ENCODE measurements at places on chromosomes 1 and 21.

DNA sequence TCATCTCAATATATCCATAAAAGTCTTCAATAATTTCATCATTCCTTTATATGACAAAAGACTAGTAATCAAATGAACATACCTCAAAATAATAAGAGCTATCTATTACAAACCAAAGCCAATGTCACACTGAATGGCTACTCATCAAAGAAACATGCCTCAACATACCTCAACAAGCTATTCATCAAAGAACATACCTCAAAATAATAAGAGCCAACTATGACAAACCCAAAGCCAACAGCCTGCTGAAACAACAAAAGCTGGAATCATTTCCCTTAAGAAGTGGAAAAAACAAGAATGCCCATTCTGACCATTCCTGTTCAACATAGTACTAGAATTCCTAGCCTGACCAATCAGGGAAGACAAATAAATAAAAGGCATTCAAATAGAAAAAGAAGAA, 1373.7 kb downstream of the BRINP3 start:
- DNase-seq = no peak

DNA sequence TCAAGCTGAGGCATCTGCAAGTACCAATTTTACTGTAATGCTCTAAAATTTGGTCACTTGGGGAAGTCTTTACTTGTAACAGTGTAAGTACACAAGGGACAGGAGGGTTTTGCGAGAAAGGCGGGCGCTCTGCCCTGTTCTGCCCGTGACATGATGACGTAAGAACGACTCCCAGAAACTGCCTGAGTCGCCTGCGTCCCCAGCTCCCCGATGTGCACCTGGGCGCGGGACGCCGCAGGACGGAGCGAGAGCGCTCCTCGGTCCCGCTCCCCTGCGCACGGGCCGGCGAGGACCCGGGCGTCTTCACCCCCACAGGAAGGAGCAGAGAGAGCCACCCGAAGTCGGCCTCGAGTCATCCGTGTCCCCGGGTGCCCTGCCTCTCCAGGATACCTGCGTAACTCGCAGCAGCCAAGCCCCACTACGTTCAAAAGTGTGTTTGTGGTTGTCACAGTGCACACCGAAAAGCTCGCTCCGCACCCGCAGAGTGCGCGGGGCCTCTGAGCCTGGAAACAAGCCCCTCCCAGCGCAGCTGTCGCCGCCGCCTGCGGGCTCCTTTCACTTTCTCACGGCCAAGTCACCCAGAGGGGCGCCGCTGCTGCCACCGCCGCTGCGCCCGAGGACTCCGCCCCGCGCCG, 3.3 kb upstream of the ZBTB18 start:
- no peak for DNase-seq

DNA sequence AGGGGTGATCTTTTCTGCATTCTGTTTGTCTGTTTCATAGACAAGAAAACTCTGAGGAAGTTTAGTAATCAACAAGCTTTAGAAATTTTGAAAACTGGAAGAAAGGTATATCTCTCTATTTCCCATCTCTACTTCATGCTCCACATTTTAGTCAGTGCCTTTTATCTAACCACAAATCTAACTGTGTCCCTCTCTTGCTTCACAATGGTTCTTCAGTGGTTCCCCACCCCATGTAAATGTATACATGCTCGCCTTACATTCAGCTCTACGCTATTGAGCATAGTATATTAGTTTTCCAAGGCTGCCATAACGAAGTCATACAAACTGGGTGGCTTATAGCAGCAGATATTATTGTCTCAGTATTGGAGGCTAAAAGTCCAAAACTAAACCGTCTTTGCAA, 14.4 kb upstream of the SAMSN1 start:
- DNase-seq = no peak

DNA sequence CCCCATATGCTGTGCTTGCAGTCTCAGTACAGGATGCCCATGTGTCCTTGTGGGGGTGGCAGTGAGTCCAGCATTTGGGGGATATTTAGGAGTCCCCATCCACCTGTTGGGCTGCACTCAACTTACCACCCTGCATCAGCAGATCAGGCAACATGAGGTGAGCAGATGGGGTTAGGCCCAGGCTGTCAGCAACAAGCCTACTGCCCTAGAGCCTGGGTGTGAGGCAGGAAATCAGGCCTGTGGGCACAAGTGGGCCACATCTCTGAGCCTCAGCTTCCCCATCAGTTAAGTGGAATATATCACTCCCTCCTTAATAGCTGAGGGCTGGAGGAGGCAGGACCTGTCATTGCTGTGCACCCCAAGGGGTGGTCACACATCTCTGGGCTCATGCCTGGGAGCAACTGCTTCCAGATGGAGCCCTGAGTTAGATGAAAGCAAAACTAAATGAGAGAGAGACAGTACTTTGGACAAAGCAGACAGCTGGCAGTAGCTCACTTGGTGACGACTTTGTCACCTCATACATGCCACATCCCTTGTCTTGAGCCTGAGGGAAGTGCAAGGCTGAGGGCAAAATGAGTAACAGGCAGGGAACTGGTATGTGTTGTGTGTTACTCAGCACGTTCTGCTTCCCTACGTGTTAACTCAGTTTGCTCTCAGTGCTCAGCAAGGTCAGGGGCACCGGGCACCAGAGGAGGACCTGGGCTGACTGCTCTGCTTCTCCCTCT, 48.4 kb downstream of the TRIM11 start:
- DNase-seq = no peak

GRCh38 chr21:36079010-36079649, 9.3 kb downstream of the CBR1 start:
- peak; percentile 76 for DNase-seq

GRCh38 chr1:48182439-48182838, 40.1 kb upstream of the SLC5A9 start:
- DNase-seq = no peak

- peak; percentile 69 for DNase-seq
Observed at GRCh38 chr1:90340606-90341005, 345.7 kb downstream of the ZNF326 start.

- DNase-seq = no peak
Observed at GRCh38 chr21:25859235-25859929, 124.6 kb downstream of the GABPA start.

- DNase-seq = no peak
Observed at GRCh38 chr1:1360506-1361169, 2.3 kb upstream of the MXRA8 start.

DNA sequence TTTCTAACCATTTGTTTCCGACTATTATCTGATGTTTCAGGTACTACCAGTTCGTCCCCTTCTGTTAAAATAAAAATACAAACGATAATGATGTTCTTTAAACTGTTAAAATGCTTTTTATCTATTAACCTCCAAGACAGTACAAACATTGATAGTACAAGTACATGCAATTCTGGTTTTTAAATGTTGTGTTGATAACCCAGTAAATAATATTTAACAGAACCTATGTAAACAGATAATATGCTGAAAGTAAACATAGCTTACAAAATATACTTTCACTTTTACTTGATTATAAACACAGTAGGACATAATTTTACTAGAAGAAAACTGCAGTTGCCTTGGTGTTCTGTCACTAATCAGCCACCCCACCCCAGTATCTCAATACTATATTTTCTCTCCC, 76.9 kb downstream of the COQ8A start:
- no peak for DNase-seq

GRCh38 chr1:6200188-6200809, 904 bp upstream of the RPL22 start:
- DNase-seq = no peak

- DNase-seq = no peak
Observed at GRCh38 chr1:18738617-18739016, 108.0 kb downstream of the PAX7 start.

DNA sequence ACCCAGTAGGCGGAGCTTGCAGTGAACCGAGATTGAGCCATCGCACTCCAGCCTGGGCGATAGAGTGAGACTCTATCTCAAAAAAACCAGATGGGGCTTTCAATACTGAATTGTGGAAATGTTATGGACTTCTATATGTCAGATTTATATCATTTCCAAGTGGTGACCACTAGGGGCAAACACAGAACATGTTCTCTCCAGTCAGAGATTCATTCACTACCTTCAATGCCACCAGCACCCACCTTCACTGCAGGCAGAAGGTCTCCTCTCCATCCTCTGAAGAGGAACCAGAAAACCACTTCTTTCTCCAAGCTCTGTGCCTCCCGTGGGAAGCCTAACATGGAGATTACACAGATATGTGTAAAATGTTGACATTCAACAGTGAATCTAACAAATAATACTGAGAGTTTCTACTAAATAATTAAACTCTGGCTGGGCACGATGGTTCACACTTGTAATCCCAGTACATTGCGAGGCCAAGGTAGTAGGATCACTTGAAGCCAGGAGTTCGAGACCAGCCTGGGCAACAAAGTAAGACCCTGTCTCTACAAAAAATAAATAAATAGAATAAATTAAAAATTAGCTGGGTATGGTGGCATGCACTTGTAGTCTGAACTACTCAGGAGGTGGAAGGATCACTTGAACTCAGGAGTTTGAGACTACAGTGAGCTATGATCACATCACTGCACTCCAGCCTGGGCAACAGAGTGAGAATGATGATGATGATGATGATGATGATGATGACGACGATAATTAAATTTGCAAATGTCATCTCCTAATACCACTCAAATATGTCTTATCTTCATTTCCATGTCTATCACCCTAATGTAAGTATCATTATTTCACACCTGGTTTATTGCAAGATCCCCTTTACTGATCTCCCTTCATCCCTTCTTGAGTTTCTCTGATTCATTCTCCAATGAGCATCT, 151.1 kb downstream of the ZNF281 start:
- peak; percentile 46 for DNase-seq

DNA sequence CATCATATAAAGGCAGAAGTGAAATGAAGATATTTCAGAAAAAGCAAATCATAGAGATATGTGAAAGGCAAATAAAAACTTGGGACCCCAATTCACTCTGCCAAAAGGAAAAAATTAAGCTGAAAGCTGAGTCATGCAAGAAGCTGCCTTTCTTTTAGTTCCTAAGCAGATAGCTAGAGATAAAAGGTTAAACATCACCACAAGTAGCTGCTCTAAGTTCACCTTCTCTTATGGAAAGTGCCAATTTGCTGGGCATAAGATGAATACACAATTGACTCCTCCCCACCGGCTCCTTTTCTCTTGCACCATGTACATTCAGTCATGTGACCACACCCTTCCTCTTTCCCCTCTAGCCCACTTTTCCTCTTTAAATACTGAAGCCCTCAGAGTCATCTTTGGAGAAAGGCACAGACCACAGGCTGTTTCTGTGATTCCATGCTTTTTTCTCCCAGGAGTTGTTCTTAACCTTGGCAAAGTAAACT, 5.4 kb upstream of the SUMO3 start:
- DNase-seq = no peak

DNA sequence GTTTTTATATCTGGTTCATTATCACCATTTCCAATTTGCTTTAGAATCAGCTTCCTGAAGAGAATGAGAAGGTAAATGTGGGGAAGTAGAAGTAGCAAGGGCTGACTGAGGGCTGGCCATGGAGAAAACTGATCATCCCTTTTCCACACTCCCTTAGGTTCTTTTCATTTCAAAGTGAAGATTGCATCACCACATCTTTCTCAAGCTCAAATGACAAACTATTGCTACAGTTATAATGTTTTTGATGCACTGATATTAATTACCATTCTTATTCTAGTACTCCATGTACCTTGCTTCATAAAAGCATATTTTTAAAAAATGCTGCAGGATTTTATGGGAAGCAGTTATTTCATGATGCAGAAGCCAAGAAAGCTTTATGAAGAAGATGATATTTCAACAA, 7.9 kb upstream of the AK5 start:
- DNase-seq = no peak

DNA sequence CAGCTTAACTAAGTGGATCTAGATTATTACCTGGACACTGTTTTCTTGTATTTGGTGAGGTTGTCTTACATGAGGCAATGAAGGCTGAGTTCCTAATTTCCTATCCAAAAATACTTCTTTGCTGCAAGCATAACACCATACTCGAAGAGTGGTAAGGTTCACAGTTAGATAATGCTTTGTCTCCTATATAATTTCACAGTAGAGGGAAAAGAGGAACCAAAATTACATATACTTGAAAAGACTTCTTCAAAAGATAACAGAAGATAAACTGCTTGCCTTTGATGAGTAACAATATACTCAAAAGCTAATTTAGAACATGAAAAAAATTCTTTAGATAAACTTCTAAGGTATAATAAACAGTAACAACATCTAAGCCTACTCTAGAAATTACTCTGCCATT, 20.4 kb downstream of the USP33 start:
- DNase-seq = peak; percentile 51

DNA sequence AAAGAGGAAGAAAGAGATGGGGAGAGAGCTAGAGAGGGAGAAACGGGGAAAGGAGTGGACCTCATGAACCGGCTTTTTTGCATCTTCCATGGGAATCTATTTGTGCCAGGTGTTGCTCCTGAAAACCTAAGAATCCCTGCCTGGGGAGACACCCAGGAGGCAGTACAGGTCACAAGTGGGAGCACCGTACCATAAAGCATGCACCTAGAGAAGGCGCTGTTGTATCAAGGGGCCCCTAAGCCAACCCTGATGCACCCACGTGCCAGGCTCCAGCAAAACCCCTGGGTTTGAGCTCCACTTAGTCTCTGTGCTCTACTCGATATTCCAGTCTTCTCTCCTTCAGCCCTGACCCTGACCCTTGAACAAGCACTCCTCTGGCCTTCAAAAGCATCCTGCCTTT, 233.6 kb downstream of the RRAGC start:
- DNase-seq = no peak

- DNase-seq = no peak
Observed at GRCh38 chr1:157696966-157697628, 3.5 kb downstream of the FCRL3 start.

DNA sequence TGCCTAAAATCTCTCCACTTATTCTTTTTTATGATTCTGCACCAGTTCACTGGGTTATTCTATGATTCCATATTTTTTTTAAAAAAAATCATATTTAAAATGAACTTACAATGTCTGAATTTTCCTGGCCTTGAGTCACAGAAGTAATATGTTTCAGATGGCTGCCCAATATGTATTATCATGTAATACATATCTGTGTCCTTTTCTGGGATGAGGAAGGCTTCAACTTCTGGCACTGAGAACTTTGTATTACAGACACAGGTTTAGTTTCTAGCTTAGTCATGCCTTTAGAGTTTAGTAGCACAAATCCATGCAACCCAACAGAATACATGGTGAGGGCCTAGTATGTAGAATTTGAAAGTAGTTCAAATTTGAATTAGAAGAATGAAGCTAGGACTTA, 7.8 kb upstream of the HSD17B7 start:
- DNase-seq = no peak

DNA sequence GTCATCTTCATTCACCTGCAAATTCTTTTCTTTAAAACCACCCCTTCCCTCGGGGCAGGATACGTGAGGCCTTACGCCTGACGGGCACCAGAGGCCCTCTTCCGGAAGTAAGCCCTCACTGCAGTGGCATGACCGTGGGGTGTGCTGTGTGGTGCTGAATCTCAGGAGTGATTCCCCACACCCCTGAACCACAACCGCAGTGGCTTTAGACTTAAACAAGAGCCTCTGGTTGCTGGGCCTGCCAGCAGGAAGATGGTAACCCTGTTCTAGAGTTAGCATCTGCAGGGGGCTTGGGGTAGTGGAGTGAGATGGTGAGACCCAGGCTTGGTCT, 12.1 kb downstream of the BSND start:
- DNase-seq = no peak

DNA sequence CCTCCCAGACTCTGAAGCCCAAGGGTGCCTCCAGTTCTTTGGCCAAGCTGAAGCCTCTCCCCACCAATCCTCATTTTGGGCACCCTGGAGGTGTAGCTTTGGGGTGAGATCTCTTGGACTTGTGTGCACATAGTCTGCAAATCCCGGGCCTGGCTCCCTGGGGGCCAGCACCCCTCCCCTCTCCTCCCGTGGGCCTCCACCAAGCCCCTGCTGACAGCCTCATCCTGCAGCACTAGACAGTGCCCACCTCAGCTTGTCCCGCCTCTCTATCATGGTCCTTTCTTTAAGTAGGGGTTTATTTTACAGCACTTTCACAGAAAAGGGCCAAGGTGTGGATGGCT, 3.2 kb downstream of the GJC2 start:
- DNase-seq = no peak
